Nasal cavity respiratory epithelium epithelial cell of viscerocranial mucosa (primary cell): ENCODE measurements at places on chromosomes 12 and 14. TPM values are rescaled to one million over a fixed set of nuclear protein-coding genes. Genes with fewer than 3 reads are reported as not detected.

The MAGOHB gene
- total RNA-seq, result 14.6 and 17.1 TPM in 2 replicates

The LYZ gene
- total RNA-seq, result 0.07 TPM in 1 of 2 replicates, not detected in the other

The BICDL1 gene
- 15.7 and 46.9 TPM in 2 replicates for total RNA-seq

The KRT78 gene
- 0.36 and 6.2 TPM in 2 replicates for total RNA-seq

The FOXA1 gene
- total RNA-seq, result 8.2 and 8.3 TPM in 2 replicates

The GPD1 gene
- total RNA-seq, result under 0.01 and 0.07 TPM in 2 replicates

The CFAP54 gene
- under 0.01 and 0.78 TPM in 2 replicates for total RNA-seq

The OR6C76 gene
- not detected in 2 replicates for total RNA-seq

The ARMH4 gene
- total RNA-seq, result 0.43 and 5.1 TPM in 2 replicates

The RBP5 gene
- total RNA-seq, result not detected in 2 replicates

The PARPBP gene
- 1.4 and 1.7 TPM in 2 replicates for total RNA-seq

The CIROP gene
- total RNA-seq, result not detected in 2 replicates

The RECQL gene
- 37.9 and 52.5 TPM in 2 replicates for total RNA-seq

The CCDC175 gene
- total RNA-seq, result not detected in 2 replicates

The P2RX7 gene
- total RNA-seq, result under 0.01 and 2.1 TPM in 2 replicates

The PTPN11 gene
- total RNA-seq, result 162 and 168 TPM in 2 replicates

The KLHL33 gene
- total RNA-seq, result not detected in 2 replicates

The BEGAIN gene
- 0.21 and 0.68 TPM in 2 replicates for total RNA-seq

The OGFOD2 gene
- total RNA-seq, result 10.6 TPM in 2 replicates

The FIGNL2 gene
- total RNA-seq, result under 0.01 TPM in 1 of 2 replicates, not detected in the other

The TAS2R9 gene
- total RNA-seq, result 0.14 TPM in 1 of 2 replicates, not detected in the other
